ENCODE measurements at places on chromosomes 5 and 9.

GRCh38 chr5:43413966-43414365 lies 1.8 kb upstream of the CCL28 start:
- no peak for DNase-seq

DNA sequence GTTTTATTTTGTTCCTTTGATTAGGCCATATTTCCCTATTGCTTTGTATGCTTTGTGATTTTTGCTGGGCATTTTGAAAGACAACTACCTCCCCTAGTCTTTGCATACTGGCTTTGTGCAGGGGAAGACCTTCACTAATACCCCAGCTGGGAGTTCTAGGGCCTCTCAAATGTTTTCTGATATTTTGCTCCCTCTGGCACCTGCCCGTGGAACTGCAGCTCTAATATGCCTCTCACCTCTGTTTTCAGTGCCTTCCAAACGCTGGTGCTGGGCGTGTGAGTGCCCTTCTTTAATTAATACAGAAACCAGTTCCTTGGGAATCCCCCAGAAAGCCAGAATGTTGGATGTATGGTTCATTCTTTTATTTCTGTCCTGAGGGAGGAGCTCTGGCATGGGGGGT lies 204.5 kb downstream of the COMMD10 start:
- DNase-seq: no peak

DNA sequence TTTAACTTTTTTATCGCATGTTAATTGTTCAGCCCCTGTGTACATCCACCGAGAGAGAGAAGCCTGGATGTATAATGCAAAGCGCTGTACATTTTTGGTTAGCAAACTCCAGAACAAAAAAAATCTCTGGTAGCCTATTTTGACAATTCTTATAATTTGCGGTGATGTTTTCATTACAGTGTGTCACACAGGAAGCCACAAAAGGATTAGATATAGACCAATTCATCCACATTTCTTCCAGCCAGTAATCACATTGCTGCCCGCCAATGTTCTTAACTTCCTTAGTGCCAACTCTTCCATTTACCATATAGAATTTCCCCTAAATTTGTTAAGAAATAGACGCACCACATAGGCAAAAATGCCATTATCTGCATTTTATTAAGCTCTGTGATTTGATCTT lies 435.6 kb downstream of the EFNA5 start:
- no peak for DNase-seq

- DNase-seq: no peak
Measured at GRCh38 chr5:111366388-111366787, 142.2 kb downstream of the CAMK4 start.

- DNase-seq: no peak
Measured at GRCh38 chr5:33688526-33688925, 203.3 kb downstream of the ADAMTS12 start.

- DNase-seq: no peak
Measured at GRCh38 chr5:531749-532315, 7.6 kb upstream of the SLC9A3 start.

DNA sequence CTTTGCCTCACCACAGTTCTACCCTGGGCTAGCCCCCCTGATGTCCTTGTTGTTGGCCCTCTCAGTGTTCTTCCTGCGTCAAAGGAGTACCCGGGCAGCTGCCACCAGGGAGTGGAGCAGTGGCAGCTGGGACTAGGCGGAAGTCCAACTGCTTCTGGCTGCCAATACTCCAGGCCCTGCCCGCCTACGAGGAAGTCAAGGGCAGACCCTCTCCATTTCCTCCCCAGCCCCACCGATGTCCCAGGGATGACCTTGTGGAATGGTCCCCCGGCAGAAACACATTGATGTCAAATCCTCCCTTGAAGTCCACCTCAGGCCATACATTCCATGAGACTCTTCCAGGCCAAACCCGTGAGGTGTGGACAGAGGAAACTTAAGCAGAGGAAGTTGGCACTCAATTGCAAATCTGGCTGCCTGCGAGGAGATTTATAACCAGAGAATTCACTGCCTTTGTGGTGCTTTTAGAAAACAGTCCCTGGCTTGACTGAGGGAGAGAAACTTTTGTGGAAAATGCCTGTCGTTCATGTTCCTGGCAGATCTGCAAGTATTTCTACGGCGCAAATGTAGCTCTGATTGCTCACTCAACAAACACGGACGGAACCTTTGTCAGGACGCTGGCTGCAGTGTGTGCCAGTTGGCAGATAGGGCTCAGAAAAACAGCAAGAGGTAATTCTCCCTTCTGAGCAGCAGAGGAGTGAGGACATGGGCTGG lies 339.7 kb downstream of the RAB3C start:
- no peak for DNase-seq

DNA sequence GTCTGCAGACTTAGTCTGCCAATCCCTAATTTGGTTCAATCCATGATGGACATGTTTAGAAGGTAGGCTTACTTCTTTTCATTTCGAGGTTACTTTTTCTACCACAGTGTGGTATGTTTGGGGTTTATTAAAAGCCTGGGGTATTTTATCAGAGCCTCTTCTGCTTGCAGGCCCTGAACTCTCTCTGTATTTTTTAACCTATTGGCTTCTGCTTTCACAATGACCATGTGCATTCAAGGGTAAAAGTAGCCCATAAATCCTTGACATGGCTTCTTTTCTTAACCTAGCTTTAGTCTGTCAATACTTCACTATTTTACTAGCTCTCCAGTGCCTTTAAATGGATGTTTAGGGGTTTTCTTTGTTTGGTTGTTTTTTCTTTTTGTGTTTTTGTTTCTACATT lies 286.6 kb downstream of the FER start:
- no peak for DNase-seq

DNA sequence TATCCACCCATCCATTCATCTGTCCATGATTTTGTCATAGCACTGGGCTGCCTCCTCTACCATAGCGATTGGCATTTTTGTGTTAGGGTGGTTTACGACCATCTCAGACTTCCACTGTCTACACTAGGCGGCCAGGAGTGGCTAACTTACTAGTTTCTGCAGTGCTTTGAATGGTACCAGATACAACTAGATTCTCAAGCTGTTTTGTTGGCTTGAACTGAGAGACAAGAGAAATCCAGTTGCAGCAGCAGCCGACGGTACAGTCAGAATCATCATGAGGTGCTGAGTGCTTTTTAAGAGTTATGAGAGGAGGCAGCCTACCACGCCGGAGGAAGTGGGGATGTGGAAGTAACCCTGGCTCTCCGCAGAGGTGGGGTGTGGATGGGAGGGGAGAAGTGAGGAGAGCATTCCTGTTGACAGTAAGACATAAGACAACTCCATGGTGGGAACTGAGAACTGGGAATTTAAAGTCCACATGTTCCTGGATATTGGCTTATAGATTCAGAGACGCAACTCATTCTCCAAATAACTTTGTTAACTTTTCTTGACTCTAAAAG lies 27.9 kb downstream of the COL5A1 start:
- no peak for DNase-seq

- no peak for DNase-seq
Measured at GRCh38 chr5:56985936-56986625, 34.2 kb upstream of the MIER3 start.

DNA sequence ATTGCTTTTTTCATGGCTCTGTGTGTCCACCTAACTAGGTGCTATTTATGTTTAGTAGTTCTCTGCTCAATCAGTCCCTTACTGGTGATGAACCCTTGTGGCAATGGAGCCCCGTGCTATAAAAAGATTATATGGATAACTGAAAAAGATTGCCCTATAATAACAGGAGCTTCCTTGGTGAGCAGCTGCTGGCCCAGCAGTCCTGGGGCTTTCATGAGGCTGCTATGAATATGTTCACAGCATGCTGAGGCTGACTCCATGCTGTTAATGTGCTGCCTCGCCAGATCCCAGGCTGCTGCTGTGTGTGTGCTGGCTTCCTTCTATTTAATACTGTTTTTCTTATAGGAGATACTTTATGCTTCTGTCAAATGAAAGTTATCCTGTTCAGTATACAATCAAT lies 357.5 kb downstream of the TAF11L14 start:
- DNase-seq: no peak

DNA sequence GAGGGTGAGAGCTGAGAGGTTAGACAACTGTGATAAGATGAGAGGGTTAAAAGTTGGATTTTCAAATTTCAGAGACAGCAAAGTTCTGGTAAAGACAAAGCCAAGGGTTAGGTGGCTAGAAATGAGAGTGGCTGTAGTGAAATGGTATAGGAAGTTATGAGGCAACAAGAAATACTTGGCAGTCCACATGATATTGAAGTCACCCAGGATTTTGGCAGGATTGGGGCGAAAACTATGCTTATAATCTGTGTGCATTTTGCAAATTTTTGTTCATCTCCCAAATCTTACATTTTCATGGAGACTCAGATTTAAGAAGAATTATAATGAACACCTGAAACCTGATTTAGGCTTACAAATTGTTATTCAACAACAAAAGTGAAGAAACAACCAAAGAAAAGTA lies 35.6 kb downstream of the C9 start:
- DNase-seq: no peak

- no peak for DNase-seq
Measured at GRCh38 chr9:134800791-134801339, 79.7 kb upstream of the FCN2 start.

GRCh38 chr5:81171769-81172168 lies 61.4 kb upstream of the CKMT2 start:
- no peak for DNase-seq

DNA sequence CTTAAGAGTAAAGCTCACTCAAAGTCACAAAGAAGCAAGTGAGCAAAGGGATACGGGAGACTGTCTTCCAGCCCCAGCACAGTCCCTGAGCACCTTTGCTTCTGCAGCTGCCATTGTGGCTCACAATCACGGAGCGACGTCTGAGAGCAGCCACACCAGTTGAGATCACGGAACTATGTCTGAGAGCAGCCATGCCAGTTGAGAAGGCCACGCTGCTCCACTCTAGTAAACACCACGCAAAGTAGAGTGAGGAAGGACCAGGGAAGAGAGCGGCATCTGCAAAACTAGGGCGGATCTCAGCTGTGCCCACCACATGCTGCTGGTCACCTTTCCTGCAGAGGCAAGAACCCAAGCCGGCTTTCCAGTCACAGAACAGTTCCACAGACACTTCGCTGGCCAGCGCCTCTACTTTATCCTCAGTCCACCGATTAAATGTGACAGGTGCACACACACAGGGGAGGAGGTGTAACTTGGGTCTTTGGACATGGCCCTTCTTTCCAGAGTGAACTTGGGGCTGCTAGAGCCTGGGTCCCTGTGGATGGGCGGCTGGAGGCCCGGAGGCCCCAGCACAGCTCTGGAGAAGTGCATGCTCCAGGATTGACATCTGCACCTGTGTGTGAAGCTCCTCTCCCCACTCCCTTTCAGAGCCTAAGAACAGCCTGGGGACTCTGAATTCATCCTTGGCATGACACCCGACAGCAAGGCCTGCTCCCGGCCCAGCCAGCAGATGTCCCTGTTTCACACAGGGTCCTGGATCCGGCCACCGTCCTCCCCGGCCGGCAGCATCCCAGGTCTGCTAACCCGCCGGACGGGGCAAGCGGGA lies 324.9 kb upstream of the IRX4 start:
- DNase-seq: no peak

DNA sequence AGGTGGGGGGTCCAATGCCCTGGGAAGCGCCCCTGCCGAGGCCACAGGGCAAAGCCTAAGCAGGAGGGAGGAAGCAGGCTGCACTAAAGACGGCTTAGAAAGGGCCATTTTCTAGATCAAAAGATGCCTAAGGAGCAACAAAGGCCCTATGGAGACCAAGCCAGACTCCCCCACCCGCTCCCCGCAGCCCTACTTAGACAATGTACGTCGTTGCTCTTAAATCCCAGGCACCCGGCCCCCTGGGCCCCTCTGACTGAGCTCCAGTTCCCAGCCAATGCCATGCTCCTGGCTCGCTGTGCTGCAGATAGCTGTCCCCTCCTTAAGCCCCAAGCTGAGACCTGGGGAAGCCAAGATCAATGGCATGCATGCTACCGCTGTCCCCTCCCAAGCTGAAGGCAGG lies 10.3 kb downstream of the IPPK start:
- DNase-seq: no peak

- DNase-seq: no peak
Measured at GRCh38 chr5:126481243-126481642, 58.0 kb downstream of the GRAMD2B start.

DNA sequence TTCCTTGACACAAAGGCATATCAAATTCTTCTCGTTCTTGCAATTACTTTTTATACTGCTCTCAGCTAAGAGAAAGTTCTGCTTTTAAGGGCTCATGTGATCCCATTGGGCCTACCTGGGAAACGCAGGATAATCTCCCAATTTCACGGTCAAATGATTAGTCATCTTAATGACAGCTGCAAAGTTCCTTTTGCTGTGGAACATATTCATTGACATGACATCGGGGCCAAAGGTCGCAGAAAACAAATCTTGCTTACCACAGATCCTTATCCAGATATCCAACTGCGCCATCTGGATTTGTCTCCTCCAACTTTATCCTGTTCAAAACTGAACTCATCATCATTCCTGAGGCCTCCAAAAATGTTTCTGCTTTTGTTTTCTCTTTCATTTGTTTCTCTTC lies 1085.6 kb upstream of the WWC1 start:
- DNase-seq: no peak

- no peak for DNase-seq
Measured at GRCh38 chr5:150583541-150584225, 56.8 kb upstream of the SYNPO start.

- no peak for DNase-seq
Measured at GRCh38 chr5:114148253-114148652, 213.6 kb upstream of the KCNN2 start.

Measured in esophagus squamous epithelium (tissue), 5 donors.